Amniotic stem cell (primary cell): ENCODE measurements at places on chromosomes 5 and 9.

DNA sequence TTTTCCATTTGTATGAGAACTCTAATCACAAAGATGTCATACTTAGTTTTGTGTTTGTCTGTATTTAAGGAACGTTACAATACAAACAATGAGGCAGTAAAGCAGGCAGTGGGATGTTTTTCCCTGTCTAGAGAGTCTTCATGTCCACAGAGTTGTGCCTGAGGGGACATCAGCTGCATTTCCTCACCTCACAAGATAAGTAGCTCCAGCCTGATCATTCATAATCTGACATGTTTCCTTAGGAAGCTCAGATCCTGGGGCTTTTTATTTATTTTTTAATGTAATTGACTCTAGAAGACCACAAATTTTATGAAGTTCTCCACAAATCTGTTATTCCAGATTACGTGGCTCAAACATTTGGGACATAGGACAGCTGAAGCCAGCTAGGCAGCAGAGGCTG lies 78.5 kb downstream of the SPTLC1 start:
- no peak for DNase-seq

- no peak for DNase-seq
These were observed 176.9 kb downstream of the RAB3C start for GRCh38 chr5:58759745-58760144.

DNA sequence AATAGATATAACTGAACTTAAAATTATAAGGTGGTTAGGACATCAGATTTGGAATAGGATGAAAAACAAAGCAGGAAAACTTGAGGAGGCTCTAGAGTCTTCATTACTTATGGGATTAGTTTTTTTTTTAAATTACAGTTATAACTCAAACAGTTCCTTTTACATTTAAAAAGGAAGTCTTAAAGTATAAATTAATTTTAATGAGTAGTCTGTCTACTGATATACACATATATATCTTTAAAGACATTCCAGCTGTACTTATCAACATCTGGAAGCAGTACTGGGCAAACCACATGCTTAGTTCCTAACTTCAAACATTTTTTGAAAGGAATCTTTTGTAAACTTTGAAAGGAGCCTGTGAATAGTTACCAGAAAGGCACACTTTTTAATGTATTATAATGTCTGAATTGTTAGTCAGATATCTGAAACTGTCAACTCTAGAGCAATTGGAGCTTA lies 6.0 kb downstream of the ACTBL2 start:
- DNase-seq, result no peak

GRCh38 chr9:2015581-2016407 lies 647 bp downstream of the SMARCA2 start:
- DNase-seq, result no peak

DNA sequence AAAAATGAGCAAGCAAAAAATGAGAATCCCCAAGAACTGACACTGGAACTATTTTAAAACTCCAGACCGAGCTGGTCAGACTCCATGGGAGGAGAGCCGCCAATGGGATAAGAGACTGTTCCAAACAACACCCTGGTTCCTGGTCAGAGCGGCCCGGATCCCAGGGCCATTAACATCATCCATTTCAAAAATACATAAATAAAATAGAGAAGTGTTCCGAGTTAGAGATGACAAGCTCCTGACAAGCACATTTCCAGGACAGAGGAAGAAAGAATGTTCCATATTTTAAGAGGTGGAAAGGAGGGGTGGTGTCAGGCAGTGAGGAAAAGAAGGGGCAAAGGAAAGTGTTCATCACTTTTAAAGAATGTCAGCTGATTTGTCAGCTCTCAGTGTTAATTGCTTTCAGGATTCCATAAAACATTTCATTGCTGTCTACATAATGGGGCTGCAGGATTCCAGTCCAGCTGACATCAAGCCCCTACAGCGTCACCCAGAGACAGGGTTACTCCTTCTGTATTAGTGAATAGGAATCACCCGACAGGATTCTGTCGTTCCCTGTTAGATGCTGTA lies 202.5 kb upstream of the TRIM32 start:
- DNase-seq, result no peak

GRCh38 chr5:1536322-1536845 lies 12.6 kb upstream of the LPCAT1 start:
- DNase-seq, result no peak

DNA sequence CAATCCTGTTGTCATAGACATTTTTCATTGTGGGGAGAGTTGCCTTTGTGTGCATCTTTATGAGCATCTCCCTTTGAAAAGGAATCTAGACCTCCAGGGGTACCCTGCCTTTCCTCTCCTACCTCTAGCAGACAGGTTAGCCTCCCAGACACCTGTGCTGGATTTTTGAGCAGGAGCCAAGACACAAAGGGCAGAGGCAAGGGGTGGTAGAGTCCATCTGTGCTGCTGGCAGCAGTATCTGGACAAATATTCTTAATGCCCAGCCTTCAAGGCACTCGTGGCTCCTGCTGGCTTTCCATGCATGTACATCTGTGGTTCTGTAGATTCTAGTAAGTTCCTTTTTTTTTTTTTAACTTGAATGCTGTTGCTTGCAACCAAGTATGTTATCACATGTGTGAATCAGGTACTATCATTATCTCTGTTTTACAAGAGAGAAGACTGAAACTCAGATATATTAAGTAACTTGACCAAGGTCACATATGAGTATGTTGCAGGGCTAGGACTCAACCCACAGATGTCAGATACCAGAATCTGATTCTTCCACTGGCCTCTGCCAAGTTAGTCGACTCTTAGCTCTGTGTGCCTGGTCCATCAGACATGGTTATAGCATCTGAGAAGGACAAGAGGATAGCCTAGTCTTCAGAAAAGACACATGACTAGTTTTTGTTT lies 32.9 kb upstream of the GPR151 start:
- DNase-seq, result no peak

- DNase-seq, result peak; percentile 12
These were observed 27.1 kb upstream of the SLC6A19 start for GRCh38 chr5:1174122-1174936.

GRCh38 chr5:128241051-128241695 lies 157.6 kb downstream of the SLC12A2 start:
- DNase-seq, result no peak

- DNase-seq, result no peak
These were observed 2.9 kb downstream of the DENND4C start for GRCh38 chr9:19233344-19233743.

GRCh38 chr9:91164724-91165520 lies 196.8 kb downstream of the AUH start:
- DNase-seq, result peak; percentile 88

DNA sequence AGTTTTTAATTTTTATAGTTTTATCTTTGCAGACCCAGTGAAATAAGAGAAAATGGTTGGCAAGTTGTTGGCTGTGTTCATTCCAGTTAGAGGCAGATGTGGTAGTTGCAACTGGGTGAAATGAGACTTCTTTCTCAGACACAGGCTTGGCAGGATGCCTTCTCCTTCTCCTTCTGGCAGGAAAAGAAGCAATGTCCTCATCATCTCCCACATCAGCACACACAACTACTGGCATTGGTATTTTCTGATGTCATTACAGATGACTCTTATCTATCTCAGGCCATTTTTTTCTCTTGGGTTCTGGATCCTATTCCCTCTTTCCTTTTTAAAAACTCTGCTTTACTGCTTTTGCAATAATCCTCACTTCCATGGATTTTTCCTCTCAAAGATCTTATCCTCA lies 103.3 kb upstream of the EDIL3 start:
- DNase-seq, result peak; percentile 50
